Mesendoderm (in vitro differentiated cells): ENCODE measurements at places on chromosomes 7 and 10.

DNA sequence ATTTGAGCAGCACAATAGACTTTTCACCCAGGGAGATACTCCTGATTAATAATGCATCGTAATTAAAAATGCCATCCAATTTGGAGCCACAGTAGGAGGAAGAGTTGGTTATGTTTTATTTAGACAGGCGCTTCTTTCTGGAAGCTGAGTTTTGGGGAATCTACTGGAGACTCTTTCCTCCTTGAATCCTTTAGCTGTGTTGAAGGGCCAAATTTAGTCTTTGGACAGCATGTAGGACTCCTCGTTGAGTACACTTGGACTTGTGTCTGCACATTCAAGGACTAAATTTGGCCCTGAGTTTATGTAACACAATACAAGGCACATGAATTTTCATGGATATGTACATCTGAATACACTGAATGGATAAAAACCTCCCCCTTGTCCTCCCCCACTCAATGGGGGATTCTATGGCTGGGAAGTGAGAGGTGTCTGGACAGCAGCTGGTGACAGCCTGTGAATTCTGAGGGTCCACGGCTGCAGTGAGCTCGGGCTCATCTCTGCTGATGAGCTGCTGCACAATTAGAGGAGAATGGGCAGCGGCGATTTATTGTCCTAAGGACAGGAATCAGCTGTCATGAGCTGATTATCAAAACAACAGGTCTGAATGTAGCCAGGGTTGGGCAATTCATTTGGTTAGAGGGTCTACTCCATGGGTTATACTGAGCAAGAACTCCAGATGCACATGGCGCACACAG lies 95.2 kb downstream of the PRTFDC1 start:
- peaks cover 6% of the 10 kb centered on the region for H3K4me1 ChIP-seq
- no peak for DNase-seq
- H3K36me3 ChIP-seq = no peaks in the 10 kb centered on the region
- H3K27ac ChIP-seq = no peak overlapping the region
- no peak overlapping the region for H3K4me3 ChIP-seq

DNA sequence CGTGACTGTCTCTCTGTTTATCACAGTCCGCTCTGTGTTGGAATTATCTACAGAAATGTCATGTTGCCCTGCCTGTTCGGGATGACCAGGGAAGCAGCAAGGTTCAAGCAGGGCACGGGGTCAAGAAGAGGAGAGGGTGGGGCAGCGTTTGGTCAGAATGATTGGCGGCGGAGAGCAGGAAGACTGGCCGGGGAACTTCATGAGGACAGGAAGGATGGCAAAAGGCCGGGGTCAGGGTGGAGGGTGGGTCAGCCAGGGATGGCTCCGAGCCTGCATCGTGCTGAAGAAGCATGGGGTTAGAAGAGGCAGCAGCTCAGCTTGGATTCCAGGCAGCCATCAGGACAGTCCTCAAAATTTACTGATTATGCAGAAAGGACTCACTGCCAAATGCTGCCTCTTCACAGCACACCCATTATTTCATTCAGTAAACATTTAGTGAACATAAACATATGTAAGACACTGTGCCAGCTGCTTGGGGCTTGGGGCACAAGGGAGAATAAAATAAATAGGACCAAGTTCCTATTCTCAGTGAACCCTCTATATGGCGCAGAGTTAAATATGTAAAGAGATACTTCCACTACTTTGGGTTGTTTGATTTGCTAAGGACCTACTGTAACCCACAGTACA lies 42.8 kb downstream of the WNT2 start:
- no peaks in the 10 kb centered on the region for H3K36me3 ChIP-seq
- no peak overlapping the region for H3K27ac ChIP-seq
- DNase-seq = no peak
- no peak overlapping the region for H3K4me3 ChIP-seq

DNA sequence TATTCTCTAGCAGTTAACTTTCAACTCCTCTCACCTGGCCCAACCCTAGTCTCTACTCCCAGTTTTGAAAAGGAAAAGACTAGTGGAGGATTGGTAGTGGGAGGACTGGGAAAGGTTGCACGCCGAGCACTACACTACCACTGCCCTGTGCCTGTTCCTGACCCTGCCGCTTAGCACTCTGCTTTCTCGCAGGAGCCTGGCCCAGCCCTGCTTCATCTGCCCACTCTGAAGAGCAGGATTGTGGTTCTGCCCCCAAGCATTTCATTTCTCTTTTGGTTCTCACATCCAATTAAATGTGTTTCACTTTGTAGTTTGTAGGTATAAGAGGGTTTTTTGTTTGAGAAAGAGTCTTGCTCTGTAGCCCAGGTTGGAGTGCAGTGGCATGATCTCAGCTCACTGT lies 31.5 kb upstream of the RBM20 start:
- H3K27me3 ChIP-seq = no peaks in the 10 kb centered on the region
- peaks cover 4% of the 10 kb centered on the region for H3K4me1 ChIP-seq
- H3K4me3 ChIP-seq = no peak overlapping the region
- no peak for DNase-seq
- H3K27ac ChIP-seq = no peak overlapping the region

GRCh38 chr7:25026156-25026555 lies 46.2 kb upstream of the OSBPL3 start:
- H3K27me3 ChIP-seq = no peaks in the 10 kb centered on the region
- H3K4me1 ChIP-seq = peaks cover 5% of the 10 kb centered on the region
- no peak overlapping the region for H3K4me3 ChIP-seq
- H3K27ac ChIP-seq = no peak overlapping the region

GRCh38 chr7:30835396-30835915 lies 64.2 kb downstream of the MINDY4 start:
- DNase-seq = no peak
- H3K4me1 ChIP-seq = no peaks in the 10 kb centered on the region
- no peaks in the 10 kb centered on the region for H3K36me3 ChIP-seq
- no peak overlapping the region for H3K4me3 ChIP-seq
- H3K27ac ChIP-seq = no peak overlapping the region
